Eye (tissue), 1 donor: ENCODE measurements at places on chromosomes 11 and 22.
A peak's percentile ranks its signal among the peaks of the same experiment; 100 is the strongest.

DNA sequence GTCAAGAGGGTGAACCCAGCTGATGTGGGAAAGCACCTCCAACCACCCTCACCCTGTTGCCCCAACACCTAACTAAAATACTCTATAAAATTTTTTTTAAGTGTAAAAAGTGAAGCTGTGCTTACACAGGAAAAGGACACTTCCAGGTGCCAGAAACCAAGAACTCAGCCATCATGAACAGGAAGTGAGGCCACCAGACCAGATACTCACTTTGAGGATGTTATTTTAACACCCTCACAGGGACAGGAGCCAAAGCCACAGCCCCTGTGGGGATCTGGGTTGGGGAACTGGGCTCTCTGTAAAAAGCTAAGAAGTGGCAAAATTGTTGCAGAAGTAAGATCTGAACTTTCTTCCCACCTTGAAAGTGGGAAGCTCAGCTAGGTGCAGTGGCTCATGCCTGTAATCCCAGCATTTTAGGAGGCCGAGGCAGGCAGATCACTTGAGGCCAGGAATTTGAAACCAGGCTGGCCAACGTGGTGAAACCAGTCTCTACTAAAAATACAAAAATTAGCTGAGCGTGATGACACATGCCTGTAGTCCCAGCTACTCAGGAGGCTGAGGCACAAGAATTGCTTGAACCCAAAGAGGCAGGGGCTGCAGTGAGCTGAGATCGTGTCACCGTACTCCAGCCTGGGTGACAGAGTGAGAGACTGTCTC, 3.8 kb downstream of the RSPH14 start:
- no peak for DNase-seq

GRCh38 chr11:12045914-12046635, 37.6 kb upstream of the DKK3 start:
- no peak for DNase-seq

GRCh38 chr22:17950651-17951214, 73.6 kb downstream of the MICAL3 start:
- DNase-seq, result no peak

DNA sequence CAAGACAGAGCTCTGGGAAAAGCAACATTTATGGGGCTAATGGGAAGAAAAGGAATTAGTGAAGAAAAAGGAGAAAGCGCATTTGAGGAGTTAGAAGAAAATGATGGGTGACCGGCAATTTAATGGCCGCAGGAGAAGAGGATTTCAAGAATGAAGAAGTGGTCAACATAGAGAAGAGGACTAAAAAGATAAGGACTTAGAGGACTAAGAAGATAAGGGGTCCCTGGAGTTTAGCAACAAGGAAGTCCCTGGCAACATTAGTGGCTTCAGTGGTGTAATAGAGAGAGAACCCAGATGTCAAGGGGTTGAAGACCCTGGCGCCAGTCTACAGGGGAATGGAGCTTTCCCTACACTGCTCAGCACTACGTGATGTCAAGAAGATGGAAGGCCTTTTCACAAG, 32.3 kb downstream of the WEE1 start:
- no peak for DNase-seq

DNA sequence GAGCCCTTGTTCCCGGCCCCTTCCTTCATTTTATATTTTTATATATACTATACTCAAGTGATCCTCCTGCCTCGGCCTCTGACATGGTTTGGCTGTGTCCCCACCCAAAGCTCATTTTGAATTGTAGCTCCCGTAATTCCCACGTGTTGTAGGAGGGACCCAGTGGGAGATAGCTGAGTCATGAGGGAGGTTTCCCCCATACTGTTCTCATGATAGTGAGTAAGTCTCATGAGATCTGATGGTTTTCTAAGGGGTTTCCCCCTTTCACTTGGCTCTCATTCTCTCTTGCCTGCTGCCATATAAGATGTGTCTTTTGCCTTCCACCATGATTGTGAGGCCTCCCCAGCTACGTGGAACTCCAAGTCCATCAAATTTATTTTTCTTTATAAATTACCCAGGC, 7.2 kb upstream of the ZNF280A start:
- no peak for DNase-seq

- DNase-seq, result no peak
Measured at GRCh38 chr11:113204280-113204679, 110.1 kb upstream of the TTC12 start.

- peak; percentile 34 for DNase-seq
Measured at GRCh38 chr22:23325183-23325582, 144.9 kb downstream of the BCR start.

- DNase-seq, result no peak
Measured at GRCh38 chr11:131522851-131523250, 152.4 kb downstream of the NTM start.

- no peak for DNase-seq
Measured at GRCh38 chr11:7261578-7261977, 9.9 kb downstream of the SYT9 start.

DNA sequence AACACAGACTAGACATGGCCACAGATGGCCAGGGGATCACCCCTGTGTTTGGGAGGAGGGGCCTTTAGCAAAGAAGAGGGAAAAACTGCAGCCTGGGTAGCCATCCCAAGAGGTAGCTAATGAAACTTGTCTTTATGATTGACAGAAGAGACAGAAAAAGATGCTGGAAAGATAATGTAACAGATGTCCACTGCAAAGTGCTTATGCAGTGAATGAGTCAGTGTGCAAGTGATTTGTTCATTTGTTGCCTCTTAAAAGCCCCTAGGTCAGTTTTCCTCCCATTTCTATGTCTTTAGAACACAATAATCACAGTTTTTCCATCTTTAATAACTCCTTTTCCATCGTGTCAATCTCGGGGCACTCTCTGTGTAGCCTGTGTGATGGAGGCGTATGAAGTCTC, 57.2 kb downstream of the INSC start:
- DNase-seq, result no peak

DNA sequence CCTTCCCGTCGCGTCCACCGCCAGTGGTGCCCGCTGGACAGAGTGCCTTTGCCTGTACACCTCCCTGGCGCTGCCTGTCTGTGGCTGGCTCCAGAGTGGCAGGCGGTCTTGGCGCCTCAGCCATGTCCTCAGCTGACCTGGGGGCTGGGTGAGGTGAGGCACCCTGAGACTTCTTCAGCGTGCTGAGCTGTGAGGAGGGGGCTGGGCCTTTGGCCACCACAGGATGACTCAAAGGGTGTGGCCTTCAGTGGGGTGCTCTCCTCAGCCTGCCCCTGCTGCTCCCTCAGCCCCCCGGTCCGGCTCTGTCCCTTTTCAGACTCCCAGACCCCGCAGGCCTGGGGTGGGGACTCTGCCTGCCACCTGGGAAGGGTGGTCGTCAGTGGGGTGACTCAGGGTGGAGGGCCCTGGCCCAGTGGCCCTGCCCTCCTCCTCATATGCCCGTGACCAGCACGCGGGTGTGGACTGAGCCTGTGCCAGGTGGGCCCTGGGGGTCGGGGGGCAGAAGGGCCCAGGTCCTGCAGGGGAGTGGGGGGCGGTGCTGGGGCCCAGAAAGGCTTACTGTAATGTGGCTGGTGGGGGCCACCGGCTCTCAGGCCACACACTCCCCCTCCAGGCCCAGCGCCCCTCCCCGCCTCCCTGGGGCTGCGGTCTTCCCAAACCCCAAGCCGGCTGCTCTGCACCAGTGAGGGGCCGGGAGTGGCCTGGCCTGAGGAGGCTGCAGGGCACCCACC, 15.9 kb downstream of the CRELD2 start:
- no peak for DNase-seq

DNA sequence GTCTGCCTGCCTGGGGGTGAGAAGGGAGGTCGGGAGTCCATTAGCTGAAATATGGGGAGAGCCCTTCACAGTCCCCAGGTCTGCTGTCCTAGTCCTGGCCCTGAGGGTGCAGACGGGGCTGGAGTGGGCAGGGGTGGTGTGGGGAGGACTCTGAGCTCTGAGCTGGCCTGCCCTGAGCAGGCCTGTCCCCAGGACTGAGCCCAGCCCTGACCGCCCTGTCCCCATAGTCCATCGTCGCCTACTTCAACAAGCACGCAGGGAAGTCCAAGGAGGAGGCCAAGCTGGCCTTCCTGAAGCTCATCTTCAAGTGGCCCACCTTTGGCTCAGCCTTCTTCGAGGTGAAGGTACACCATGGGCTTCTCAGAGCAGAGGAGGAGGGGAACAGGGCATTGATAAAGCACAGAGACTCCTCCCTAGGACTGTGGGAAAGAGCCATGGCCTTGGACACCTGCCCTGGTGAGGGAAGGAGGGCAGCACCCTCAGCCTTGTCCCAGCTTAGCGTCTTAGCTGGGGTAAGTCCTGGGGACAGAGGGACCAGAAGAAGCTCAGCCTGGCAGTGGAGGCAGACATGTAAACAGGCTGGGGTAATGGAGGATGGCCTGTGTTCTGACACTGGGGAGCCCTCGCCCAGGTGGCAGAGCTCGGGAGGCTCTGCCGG, 83.7 kb downstream of the MYO7A start:
- DNase-seq, result no peak

DNA sequence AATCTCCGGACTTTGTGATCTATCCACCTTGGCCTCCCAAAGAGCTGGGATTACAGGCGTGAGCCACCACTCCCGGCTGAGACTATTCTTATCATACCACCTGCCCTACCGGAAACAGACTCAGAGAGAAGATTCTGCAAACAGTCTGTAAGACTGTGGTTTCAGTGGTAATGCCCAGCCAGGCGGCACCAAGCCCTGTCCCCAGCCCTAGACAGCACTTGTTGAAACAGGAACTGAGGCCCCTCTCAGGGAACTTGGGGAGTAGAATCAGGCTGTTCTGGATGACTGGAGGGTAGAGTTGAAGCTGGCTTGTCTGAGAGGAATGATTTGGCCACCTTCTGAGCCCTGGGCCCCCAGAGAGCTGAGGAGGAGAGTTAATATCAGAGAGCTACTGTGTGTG, 1.3 kb upstream of the INSC start:
- DNase-seq, result no peak

GRCh38 chr22:19855504-19856409, 1.1 kb upstream of the GNB1L start:
- peak; percentile 63 for DNase-seq

DNA sequence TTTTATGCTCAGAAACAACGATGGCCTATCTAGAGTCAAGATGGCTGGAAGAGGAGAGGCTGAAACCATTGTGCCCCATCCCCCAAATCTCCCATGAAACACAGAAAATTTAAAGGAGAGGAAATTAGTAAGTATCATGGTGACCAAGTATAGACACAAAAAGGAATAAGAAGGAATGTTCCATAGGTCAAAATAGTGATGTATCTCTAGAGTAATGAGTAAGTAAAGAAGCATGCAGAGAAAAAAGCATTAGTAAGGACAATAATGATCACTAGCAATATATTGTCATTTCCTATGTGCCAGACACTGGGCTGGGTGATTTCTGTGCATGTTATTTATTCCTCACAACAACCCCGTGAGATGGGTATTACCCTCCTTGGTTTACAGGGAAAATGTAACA, 2.6 kb upstream of the SLC22A24 start:
- no peak for DNase-seq

DNA sequence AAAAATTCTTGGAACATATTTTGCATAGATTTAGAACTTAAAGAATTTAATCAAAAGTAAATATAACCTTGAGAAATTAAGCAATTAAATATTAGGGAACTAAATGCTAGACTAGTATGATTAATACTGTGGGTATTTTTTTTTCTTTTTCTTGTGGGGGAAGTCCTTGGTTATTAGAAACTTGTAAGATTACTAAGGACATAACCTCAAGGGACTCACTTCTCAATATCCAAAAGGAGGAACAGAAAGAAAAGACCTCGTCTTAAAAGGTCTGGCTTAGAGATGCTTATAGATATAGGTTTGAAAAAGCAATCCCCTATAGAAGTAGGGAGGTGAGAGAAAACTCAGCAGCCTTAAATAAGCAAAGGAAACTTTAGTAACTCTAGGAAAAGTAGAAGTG, 368.5 kb downstream of the INSC start:
- DNase-seq, result no peak

- no peak for DNase-seq
Measured at GRCh38 chr11:107785401-107785800, 73.2 kb downstream of the SLC35F2 start.

GRCh38 chr11:119335655-119336543, 1.6 kb downstream of the RNF26 start:
- no peak for DNase-seq

DNA sequence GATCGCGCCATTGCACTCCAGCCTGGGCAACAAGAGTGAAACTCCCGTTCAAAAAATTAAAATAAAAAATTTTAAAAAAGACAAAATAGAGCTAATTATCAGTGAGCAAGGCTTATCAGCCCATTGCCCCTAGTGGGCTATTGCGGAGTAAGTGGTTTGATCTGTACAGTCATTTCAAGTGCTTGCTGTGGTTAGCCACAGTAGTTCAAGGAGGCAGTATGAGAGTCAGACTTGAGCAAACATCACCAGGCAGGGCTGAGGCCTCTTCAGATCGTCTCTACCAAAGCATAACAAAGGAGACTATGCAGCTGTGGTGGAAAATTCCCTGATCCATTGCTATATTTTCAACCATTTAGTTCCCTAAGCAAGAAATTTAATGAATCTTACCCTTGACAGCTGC, 4.3 kb upstream of the SBF2 start:
- no peak for DNase-seq

- no peak for DNase-seq
Measured at GRCh38 chr11:9840460-9841004, 176.7 kb downstream of the SWAP70 start.

DNA sequence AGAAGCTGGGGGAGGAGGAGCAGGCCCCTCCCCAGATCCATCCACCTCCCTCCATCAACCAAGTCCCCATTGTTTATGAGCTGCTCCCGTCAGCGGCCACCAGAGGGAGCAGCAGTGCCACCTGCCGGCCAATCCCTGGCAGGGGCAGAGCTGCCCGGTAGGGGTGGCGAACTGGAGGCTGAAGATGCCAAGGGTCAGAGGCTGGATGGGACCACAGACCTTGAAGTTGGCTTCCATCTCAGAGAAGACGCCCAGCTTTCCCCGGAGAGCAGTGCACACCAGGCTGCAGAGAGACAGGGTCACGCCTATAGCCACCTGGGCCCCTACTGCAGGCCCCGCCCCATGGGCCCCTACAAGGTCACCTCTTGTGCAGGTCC, 3.6 kb downstream of the FIBP start:
- DNase-seq, result peak; percentile 86

DNA sequence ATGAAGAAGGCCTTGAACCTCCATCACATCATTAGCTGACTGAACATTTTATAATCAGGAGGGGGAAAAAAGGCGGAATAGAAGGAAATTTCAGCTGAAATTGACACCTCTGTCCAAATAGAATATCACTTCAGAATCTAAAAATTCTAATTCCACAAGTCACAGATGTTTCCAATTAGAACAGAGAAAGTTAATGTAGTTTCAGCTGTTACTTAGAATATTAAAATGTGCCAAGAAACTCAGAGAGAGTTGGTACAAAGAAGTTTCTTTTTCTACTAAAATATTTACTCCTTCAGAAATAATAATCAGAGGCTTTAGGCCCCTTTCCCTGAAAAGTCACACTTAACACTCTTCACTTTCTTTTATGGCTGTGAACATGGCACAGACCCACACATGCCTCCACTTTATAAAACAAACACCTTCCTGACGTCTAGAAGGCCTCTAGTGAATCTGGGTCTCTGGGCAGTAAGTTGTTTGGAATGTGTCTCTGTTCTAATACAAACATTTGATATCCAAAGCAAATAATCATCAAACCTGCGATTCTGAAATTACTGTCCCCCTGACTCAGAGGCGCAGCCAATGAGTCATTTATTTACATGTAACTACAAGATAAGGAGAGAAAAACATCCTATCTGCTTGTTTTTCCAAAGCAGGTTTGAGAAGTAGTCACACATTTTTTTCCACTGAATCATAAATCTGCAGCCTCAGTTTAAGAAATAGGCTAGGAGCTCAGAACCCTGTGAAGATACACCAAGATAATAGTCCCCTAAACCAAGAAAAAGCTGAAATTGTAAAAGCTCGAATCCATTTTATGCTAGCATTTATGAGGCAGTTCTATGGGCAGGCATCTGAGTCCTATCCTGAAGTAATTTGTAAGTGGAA, 148.4 kb downstream of the ME3 start:
- DNase-seq, result peak; percentile 62

GRCh38 chr11:77472991-77473800, 698 bp downstream of the PAK1 start:
- peak; percentile 84 for DNase-seq
